GM19239 (cell line): ENCODE measurements at places on chromosomes 11 and 22.

DNA sequence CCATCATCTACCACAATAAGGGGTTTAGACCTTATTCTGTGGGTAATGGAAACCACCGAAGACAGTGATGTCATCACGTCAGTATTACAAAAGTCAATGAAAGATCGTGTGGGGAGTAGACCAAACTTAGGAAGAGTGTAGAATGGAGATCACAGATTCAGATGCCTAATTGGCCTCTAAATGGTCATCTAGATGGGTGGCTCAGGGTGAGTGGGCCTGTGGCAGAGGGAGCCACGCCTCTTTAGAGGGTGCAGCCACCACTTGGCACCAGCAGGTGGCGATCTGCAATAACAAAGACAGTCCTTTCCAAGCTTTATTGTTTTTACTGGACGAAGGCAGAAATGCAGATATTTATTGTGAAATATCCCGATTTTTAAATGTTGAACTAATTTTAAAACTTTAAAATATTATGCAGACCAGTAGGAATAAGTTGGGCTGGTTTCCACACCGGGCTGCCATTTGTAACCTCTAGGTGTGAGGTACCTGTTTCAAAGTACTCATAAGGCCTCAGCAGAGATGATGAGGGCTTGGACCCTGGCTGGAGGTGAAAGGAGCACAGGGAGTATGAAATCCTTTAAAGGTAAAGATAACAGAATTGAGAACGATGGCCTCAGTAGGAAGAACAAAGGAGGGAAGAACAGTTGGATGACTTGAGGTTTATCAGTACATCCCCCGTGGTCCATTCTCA lies 222.0 kb downstream of the DBX1 start:
- DNase-seq, result peak; percentile 61

- DNase-seq, result no peak
These were observed 10.7 kb downstream of the SLCO2B1 start for GRCh38 chr11:75161506-75162095.

DNA sequence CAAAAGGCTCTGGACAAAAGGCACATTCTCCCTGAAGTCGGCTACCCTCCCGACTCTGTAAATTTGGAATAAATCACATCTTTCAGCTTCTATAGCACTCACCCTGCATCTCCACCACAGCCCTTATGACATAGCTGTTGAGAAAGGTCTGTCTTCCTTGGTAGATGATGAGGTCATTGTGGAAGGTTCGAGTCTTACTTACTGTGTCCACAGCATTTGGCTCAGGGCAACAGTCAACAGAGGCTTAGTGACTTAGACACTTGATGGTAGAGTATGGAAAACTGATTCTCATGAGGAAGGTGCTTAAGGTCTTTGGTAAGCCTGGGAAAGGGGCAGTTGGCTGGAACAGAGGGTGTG lies 45.6 kb downstream of the PTPRJ start:
- DNase-seq, result no peak

DNA sequence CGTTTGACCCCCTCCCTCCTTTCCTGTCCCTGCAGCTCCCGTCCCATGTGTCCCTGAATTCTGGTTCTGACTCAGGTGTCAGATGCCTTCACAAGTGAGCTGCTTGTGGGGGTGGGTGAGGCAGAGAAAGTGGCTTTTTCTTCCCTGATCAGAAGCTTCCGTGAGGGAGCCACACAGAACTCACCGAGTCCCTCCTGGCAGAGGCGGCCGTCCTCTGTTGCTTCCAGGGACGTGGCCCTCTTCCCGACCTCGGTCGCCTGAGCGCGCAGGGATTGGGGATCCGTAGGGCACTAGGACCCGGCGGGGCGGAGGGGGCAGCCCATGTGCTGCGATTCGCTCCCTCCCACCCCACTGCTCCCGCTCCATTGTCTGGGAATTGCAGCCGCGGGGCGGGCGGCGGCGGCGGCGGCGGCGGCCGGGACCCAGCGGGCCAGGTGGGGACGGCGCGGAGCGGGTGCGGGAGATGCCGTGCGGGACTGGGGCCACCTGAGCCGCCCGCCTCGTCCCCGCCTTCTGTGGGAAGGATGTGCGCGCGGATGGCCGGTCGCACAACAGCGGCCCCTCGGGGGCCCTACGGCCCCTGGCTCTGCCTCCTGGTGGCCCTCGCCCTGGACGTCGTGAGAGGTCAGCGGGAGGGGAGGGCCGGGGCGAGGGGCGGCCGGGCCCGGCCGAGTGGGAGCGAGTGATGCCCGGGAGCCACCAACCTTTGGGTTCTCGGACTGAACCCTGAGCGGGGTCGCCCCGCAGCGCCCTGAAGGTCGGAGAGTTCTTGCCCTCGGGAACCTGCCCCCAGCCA lies at the start of gene TMEM132A:
TMEM132A (plus strand) TSS at position 351 of the 796 bp plus-strand sequence; CDS start at position 525, 174 bp downstream.
- DNase-seq, result no peak

DNA sequence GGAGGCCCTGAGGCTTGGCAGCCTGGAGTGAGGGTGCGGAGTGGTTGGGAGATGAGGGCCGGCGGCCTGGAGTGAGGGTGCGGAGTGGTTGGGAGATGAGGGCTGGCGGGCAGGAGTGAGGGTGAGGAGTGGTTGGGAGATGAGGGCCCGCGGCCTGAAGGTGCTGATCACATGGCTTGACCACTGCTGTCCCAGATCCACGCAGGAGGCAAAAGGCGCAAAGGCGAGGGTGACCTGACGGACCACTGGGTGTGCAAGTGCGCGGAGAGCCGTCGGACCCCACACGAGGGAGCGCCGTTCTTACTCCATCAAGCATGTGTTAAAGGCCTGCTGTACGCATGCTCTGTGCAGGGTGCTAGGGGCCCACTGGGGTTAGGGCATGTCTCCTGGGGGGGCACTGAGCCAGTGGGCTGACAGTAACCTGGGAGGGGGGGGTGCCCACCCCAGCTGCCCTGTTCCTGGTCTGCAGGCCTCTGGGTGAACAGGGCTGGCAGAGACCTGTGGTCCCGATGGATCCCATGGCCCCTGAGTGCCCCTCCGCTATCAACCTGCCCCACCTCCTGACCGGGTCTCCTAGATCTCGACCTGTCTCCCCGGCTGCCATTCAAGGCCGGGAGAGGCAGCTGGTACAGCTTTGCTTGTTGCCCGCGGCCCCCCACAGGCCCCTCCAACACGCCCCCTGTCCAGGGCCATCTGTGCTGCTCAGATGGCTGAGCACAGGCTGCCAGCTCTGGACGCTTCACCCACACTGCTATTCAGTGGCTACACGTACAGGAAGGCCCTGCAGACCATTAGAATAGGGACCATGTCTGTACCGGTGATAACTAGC lies 21.1 kb downstream of the MRGPRD start:
- DNase-seq, result no peak

DNA sequence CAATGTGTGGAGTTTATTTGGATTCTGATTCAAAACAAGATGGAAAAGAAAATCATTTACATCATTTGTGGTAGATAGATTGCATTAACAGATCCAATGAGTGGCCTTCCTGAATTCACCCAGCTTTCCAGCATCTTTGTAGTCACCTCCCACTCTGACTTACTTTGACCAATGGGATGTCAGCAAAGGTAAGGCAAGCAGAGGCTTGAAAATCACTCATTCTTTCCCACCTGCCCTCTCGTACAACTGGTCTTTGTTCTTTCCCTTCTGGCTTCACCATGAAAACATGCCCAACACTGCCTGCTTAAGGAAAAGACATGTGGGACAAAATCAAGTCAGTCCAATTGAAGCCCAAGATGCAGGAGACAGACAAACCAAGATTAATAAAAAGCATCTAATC lies 202.1 kb downstream of the TTC28 start:
- DNase-seq, result no peak

GRCh38 chr11:134679592-134679991 lies 267.6 kb upstream of the B3GAT1 start:
- no peak for DNase-seq

GRCh38 chr11:74682731-74683278 lies 48.4 kb downstream of the CHRDL2 start:
- no peak for DNase-seq

GRCh38 chr22:27238935-27239510 lies 562.5 kb downstream of the MN1 start:
- no peak for DNase-seq

GRCh38 chr11:64500176-64501013 lies 90.6 kb upstream of the SLC22A12 start:
- DNase-seq, result no peak

DNA sequence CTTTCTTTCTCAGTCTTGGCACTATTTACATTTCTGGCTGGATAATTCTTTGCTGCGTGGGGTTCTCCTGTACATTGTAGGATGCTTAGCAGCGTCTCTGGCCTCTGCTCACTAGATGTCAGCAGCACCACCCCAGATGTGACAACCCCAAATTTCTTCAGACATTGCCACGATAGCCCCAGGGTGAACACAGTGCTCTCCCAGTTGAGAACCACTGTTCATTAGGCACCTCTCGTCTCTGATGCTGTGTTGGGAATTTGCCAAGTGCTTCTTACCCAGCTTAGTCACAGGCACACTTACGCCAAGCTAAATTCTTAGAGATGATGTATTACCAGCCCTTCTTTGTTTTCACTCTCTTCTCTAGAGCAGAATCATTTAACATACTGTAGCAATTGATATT lies 9.4 kb downstream of the TRIM6 start:
- DNase-seq, result no peak

DNA sequence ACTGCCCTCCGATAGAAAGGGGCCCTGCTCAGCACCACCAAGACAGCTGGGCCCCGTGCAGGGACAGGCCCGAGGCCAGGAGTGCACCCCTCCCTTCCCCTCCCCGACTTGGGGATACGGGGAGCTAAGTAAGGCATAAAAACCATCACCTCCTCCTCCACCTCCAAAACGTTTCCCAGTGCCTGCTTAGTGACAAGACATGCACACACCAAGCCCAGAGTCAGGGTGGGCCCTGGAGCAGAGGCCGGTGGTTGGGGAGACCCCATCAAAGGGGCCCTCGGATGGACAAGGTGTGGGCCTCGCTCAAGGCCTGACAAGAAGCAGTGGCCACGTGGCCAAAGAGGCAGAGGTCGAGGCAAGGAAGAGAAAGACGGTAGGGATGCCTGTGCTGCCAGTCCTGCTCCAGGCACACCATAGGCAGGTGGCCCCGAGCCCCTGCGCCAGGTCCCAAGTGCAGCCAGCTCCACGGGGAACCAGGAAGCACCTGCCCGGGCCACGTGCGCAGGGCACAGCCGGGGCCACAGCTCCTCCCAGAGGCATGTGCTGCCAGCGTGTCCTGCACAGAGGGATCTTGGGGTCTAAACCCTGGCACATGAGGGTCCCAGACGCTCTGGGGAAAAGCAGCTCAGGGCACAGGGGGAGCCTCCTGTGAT lies 53.0 kb downstream of the BRD1 start:
- no peak for DNase-seq

DNA sequence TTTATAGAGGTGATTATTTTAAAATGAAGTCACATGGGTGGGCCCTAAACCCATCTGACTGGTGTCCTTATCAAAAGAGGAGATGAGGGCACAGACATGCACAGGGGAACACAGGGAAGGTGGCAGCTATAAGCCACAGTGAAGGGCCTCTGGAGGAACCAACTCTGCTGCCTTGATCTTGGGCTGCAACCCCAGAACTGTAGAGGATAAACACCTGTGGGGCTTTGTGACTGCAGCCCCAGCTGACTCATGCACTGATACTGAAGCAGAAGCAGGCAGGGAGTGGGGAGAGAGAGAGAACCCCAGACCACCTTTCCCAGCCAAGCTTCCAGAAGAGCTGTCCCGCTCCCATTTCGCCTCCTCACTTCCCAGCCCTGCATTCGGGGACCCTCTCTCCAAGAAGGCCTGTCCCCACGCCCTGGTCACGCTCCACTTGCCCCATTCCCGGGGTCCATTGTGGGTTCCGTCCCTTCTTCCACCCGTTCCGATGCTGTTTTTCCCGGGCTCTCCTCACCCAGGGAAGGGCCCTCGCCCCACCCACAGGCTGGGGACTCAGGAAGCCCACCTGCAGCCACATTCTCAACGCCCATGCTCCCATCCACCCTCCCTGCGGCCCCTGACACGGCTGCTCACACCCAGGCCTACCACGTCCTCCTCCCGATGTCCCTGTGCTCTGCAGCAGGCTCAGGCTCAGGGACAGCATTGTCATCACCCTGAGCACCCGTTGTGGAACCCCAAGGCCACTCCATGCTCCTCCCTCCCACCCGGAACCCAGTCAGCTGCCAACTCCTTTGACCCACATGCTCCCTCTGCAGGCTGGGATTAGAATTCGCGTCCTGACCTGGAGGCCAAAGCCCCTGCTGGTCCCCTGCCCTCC lies 90.8 kb upstream of the SHANK2 start:
- peak; percentile 65 for DNase-seq

DNA sequence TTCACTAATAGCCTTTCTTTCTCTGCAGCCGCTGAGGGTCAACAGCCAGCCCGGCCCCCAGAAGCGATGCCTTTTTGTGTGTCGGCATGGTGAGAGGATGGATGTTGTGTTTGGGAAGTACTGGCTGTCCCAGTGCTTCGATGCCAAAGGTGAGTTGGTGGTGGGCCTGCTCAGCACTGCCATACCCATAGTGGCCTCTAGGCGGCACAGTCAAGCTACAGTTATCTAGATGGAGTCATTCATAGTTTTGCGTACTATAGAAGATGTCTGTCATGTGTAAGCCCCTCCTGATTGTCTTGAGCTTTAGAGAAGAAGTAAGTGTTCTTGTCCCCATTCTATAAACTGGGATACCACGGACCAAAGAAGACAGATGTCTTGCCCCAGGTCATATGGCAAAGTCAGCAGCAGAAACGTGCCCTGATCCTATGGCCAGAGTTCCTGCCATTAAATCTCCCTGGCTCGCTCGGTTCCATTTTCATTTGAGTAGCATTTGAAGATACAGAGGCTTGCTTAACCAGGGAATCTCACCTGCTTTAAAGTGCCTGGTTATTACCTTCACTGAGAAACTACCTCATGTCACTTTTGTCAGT lies 42.1 kb upstream of the CRTAM start:
- peak; percentile 38 for DNase-seq

- DNase-seq, result no peak
These were observed 8.9 kb upstream of the PELI3 start for GRCh38 chr11:66457826-66458225.

- no peak for DNase-seq
These were observed 149.4 kb upstream of the NCAM1 start for GRCh38 chr11:112811783-112812182.

DNA sequence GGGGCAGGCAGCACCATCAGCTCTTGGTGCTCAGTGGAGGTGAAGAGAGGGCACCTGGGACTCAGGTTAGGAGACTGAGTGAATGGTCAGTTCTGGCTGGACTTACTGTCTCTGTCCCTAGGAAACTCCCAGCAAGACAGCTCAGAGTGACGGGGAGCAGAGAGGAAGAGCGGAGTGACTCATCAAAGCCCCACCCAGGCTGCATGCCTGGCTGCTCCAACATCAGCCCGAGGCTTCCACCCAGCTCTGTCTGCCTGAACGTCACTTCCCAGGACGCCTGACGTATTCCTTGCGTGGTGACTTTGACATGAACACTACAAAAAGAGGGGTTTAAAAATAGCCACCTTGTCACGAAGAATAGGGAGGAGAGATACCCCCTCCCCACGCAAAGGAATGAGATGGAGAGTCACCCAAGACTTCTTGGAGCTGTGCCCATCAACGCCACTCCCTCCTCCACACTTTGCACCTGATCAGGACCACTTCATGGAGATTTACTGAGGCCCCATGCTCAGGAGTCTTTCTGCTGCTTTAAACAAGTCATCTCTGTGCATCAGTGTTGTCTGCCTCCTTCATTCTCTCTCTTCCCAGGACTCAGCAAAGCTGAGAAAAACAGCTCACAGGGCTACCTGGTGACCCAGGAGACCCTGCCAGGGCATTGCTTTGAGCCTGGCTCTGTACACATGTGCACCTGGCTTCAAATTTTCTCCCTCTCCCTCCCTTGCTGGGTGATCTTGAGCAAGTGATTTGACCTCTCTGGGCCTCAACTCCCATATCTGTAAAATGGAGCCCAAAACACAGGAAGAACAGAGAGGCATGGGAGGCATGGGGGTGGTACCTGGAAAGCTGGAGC lies 83.1 kb downstream of the MN1 start:
- no peak for DNase-seq

- DNase-seq, result peak; percentile 97
These were observed at the start of gene TTC38 for GRCh38 chr22:46267431-46268279. Gene TTC38 (plus strand): TSS chr22:46268008. CDS start chr22:46268040, 32 bp downstream.
